ENCODE measurements at places on chromosomes 4 and X.

- no peak overlapping the region for H3K4me3 ChIP-seq
- no peaks in the 10 kb centered on the region for H3K27me3 ChIP-seq
- no peaks in the 10 kb centered on the region for H3K36me3 ChIP-seq
- no peak for DNase-seq
- no peak overlapping the region for H3K27ac ChIP-seq
- peaks cover 10% of the 10 kb centered on the region for H3K4me1 ChIP-seq
These were observed 127.0 kb upstream of the PDE5A start for GRCh38 chr4:119755599-119755998.

DNA sequence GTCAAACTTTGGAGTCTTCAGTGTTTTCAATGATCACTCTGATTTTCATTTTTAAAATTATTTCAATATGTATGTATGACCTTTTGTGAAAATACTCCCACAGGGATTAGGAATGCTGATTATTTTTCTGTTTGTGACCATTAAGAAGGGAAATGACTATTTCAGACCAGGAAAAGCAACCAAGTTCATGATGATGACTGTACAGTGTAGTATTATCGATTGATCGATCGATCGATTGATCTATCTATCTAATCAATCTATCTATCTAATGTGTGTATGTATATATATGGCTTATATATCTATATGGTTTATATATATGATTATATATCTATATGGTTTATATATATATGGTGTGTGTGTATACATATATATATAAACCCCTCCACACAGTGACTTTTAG lies 131.5 kb upstream of the VEGFC start:
- H3K27ac ChIP-seq: no peak overlapping the region
- no peak overlapping the region for H3K4me3 ChIP-seq
- no peaks in the 10 kb centered on the region for H3K36me3 ChIP-seq
- H3K4me1 ChIP-seq: no peaks in the 10 kb centered on the region
- H3K27me3 ChIP-seq: no peaks in the 10 kb centered on the region
- DNase-seq: no peak

GRCh38 chr4:105784761-105785160 lies 76.2 kb downstream of the GSTCD start:
- no peaks in the 10 kb centered on the region for H3K4me1 ChIP-seq
- no peak overlapping the region for H3K4me3 ChIP-seq
- H3K27ac ChIP-seq: no peak overlapping the region
- H3K36me3 ChIP-seq: no peaks in the 10 kb centered on the region

DNA sequence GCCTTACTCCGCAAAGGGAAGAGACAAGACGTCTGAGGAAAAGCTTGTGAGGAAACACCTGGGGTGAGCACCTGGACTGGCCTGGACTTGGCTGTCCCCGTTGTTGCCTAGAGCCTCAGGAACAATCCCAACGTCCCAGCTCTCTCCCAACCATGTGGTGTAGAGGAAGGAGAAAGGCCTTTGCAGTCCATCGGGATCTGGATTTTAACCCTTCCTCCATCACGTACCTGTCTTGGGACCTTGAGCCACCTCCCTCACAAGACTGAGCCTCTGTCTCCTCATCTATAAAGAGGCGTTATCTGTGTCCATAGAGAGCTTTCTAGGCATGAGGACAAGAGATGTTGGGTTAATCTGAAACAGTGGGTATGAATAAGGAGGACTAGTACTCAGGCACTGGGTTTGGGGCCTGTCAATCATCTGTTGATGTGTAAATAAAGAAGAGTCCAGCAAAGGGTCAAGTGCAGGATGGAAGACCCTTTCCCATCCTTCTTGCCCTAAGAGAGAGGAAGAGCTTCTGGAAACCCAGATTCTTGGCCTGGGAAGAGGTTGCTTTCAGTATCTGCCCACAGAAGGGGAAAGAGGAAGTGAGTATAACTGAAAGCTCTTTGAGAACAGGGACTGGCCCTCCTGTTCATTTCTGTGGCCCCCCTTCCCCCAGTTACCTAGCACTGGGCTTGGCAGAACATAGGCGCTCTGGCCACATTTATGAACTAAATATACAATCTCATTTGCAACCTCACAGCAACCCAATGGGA lies 137.1 kb downstream of the PJA1 start:
- no peak for DNase-seq
- H3K4me1 ChIP-seq: no peaks in the 10 kb centered on the region
- no peaks in the 10 kb centered on the region for H3K36me3 ChIP-seq
- peak overlapping the region; percentile 37 for H3K27ac ChIP-seq
- H3K27me3 ChIP-seq: peaks cover 11% of the 10 kb centered on the region

DNA sequence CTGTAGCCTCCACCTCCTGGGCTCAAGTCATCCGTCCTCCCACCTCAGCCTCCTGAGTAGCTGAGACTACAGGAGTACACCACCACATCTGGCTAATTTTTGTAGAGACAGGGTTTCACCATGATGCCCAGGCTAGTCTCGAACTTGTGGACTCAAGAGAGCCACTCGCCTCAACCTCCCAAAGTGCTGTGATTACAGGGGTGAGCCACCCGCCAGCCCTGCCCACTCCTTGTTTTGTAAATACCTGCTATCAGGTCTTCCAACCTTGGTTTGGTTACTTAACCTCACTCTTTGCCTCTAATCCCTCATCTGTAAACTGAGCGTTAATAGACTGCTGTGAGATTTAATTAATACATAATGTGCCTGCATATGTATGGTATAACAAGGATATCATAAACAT lies 803 bp downstream of the CNGA1 start:
- DNase-seq: no peak
- H3K36me3 ChIP-seq: no peaks in the 10 kb centered on the region
- peaks cover 4% of the 10 kb centered on the region for H3K4me1 ChIP-seq
- no peak overlapping the region for H3K4me3 ChIP-seq
- H3K27ac ChIP-seq: no peak overlapping the region
- no peaks in the 10 kb centered on the region for H3K27me3 ChIP-seq

DNA sequence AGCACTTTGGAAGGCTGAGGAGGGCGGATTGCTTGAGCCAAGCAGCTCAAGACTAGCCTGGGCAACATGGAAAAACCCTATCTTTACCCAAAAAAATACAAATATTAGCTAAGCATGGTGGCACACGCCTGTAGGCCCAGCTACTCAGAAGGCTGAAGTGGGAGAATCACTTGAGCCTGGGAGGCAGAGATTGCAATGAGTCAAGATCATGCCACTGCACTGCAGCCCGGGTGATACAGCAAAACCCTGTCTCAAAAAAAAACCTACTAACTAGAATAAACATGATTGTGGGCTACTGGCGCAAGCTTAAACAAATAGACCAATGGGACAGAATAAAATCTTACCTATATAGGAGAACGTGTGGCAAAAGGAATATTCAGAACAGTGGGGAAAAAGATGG lies 7.3 kb downstream of the CDKL2 start:
- H3K27me3 ChIP-seq: no peaks in the 10 kb centered on the region
- DNase-seq: no peak
- no peak overlapping the region for H3K27ac ChIP-seq
- no peaks in the 10 kb centered on the region for H3K4me1 ChIP-seq
- no peak overlapping the region for H3K4me3 ChIP-seq

DNA sequence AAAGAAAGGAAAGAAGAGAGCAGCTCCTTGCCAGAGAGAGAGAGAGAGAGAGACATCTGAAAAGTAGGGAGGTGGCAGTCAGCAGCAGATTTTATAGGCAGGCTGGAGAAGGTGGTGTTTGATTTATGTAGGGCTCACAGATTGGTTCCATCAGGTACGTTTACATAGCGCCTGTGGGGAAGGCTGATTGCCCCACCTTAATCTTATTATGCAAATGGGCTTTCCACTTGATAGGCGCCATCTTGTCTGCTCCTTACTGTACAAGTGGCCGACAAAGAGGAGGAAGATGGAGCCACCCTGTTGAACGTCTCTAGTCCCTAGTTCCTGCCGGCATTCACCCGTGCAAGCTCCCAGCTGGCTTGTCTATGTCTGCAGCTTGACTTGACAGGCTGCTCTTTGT lies 49.1 kb upstream of the DHRSX start:
- peaks cover 21% of the 10 kb centered on the region for H3K4me1 ChIP-seq
- no peaks in the 10 kb centered on the region for H3K27me3 ChIP-seq
- H3K36me3 ChIP-seq: no peaks in the 10 kb centered on the region
- H3K27ac ChIP-seq: no peak overlapping the region
- H3K4me3 ChIP-seq: no peak overlapping the region

DNA sequence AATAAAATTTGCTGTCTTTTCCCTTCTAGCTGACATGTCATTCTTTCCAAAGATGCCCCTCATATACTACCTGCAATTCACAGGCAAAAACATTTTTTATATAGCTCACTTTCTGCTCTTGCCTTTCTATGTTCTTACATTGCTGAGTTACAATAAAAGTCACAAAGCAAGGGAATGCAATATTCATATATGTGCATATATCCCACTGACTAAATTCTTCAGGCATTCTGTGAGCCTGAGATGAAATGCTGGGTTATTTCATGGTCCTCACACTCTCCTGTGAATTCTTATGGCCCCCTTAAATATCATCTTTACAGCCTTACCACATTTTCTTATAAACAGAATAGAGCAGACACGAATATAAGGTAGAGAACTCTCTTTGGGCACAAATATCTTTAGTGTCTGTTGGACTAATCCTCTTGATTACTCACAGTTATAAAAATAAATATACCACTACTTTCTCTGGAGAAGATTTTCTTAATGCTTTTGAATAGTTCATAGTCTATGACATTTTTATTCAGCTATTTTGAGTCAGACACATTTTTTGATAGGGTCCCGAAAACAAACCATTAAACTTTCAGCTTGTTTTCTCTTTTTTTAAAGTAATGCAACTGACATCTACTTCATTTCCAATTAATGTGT lies 84.1 kb upstream of the H2AZ1 start:
- no peaks in the 10 kb centered on the region for H3K4me1 ChIP-seq
- no peaks in the 10 kb centered on the region for H3K36me3 ChIP-seq
- no peak for DNase-seq
- no peaks in the 10 kb centered on the region for H3K27me3 ChIP-seq

DNA sequence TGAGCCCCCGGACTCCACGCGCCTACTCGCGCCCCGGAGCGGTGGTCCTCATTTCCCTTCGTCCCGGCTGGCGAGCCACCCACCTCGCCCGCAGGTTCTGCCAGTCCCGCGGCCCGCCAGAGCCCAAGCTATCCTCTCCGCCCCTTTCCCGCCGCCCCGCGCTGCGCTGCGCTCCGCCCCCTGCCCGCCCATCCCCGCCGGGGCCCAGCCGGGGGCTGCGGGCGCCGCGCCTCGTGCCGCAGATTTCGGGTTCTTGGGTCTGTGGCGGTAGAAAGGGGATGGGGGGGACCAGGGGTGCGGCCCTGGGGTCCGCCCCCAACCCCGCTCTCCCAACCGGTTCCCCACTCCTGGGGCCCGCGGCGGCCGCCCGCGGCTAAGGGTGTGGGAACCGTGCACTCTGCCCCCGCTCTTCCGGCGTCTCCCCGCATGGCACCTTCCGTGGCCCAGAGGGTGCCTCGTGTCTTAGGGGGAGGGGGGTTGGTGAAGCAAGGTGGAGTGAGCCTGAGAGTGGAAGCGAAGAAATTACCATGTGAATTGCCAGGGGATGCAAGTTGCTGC lies 650.8 kb upstream of the DIPK2B start:
- H3K4me1 ChIP-seq: peaks cover 4% of the 10 kb centered on the region
- H3K27ac ChIP-seq: no peak overlapping the region
- no peaks in the 10 kb centered on the region for H3K27me3 ChIP-seq
- DNase-seq: no peak

GRCh38 chrX:3532581-3533085 lies 180.8 kb downstream of the PRKX start:
- no peaks in the 10 kb centered on the region for H3K27me3 ChIP-seq
- no peak overlapping the region for H3K27ac ChIP-seq
- H3K4me1 ChIP-seq: no peaks in the 10 kb centered on the region
- H3K4me3 ChIP-seq: no peak overlapping the region
- no peak for DNase-seq
- no peaks in the 10 kb centered on the region for H3K36me3 ChIP-seq

GRCh38 chrX:110131031-110131430 lies 128.1 kb downstream of the TMEM164 start:
- no peak for DNase-seq
- H3K27ac ChIP-seq: no peak overlapping the region
- no peaks in the 10 kb centered on the region for H3K4me1 ChIP-seq
- no peaks in the 10 kb centered on the region for H3K36me3 ChIP-seq

DNA sequence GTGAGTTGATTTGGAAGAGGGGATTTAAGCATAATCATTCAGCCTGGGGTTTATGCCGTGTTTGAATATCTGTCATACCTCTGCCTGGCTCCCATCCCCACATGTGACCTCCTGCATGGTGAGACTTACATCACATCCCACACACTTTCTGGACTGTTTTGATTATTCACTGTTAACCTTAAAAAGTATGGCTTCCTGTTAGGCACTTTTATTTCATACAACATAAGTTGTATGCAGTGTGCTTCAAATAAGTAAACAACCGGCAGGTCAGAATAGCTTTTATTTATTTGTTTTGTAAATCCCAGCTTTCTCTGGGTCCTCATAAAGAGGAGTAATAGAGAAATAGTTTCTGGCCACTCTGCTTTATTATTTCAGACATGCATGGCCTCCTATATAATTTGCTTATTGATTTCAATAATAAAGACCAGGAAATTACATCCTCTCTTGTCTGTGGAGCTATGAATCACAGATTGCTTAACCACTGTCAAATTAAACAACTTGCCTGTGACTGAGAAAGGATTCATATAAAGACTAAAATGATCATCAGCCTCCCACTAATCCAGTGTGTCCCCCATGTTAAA lies 376.8 kb upstream of the ZFP42 start:
- H3K4me1 ChIP-seq: no peaks in the 10 kb centered on the region
- no peak overlapping the region for H3K4me3 ChIP-seq
- no peaks in the 10 kb centered on the region for H3K27me3 ChIP-seq
- no peak for DNase-seq

DNA sequence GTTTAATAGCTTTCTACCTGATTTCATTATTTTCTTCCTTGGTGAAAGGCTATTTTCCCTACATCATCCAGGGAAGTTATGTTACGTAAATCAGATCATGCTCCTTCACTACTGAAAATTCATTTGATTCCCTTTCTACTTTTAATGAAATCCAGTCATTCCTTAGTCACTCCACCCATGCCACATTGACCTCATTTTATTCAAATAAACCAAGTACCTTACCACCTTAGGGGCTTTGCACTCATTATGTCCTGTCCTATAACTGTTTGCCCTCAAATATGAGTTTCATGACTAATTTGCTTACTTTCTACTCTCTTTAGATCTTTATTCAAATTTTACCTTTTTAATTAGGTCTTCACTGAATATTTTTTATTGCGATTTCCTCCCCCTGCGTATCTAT lies 374.0 kb downstream of the GRID2 start:
- H3K27ac ChIP-seq: no peak overlapping the region
- no peaks in the 10 kb centered on the region for H3K36me3 ChIP-seq
- no peak for DNase-seq
- H3K27me3 ChIP-seq: no peaks in the 10 kb centered on the region
- H3K4me1 ChIP-seq: no peaks in the 10 kb centered on the region

DNA sequence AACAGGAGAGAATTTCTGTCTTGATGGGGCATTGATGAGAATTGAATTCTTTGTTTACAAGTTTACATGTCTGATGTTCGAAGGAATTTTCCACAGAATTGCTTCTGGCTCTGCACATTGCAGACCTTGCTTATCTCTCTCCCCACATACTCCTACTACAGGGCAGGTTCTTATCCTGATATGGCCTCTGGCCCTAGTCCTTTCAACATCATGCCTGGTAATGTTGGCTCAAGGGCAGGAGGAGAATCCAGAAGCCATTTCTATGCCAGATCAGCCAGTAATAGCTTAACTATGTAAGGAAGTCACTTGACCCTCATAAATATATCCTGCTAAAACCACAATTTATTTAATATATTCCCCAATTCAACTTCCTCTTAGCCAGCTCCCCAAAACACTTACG lies 24.3 kb upstream of the TSPAN5 start:
- no peaks in the 10 kb centered on the region for H3K36me3 ChIP-seq
- no peaks in the 10 kb centered on the region for H3K4me1 ChIP-seq
- H3K27me3 ChIP-seq: no peaks in the 10 kb centered on the region

- no peak overlapping the region for H3K27ac ChIP-seq
- H3K4me3 ChIP-seq: no peak overlapping the region
- H3K27me3 ChIP-seq: no peaks in the 10 kb centered on the region
- no peaks in the 10 kb centered on the region for H3K4me1 ChIP-seq
These were observed 25.9 kb downstream of the RNF175 start for GRCh38 chr4:153733751-153734448.
